PC-3 (cell line): ENCODE measurements at places on chromosomes 6 and 20. TPM values are rescaled to one million over a fixed set of nuclear protein-coding genes. Genes with fewer than 3 reads are reported as not detected.

CTAGE9 gene
- total RNA-seq = not detected in 2 replicates

CLVS2 gene
- total RNA-seq = not detected in 2 replicates

HLA-DQA2 gene
- total RNA-seq = not detected in 2 replicates

- no peaks in the 10 kb centered on the region for H3K4me1 ChIP-seq
- no peak for DNase-seq
- H3K27ac ChIP-seq = no peak overlapping the region
- H3K36me3 ChIP-seq = no peaks in the 10 kb centered on the region
- H3K4me3 ChIP-seq = no peak overlapping the region
Observed at GRCh38 chr20:21670981-21671380, 34.5 kb upstream of the PAX1 start.

GRCh38 chr6:36858407-36858981 is 16.1 kb downstream of the PPIL1 start:
- H3K36me3 ChIP-seq = peaks cover 40% of the 10 kb centered on the region
- no peaks in the 10 kb centered on the region for H3K27me3 ChIP-seq
- H3K4me3 ChIP-seq = no peak overlapping the region

DNA sequence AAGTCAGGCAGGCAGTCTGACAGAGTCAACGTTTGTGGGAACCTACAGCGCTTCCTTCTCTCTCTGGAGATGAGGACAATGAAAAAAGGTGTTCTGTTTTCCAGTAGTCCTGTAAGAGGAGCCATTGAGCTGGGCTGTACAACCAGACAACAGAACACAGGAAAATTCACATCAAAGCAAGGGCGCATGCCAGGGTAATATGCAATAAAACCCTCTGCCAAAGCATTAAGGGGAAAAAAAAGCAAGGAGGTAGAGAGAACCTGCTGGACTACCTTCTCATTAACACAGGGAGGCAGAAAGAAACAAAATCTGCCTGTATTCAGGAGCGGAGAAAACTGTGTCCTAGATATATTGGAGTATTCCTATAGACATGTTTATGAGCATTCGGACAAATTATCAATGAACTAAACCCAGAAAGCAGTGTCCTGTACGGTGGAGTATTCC is 1.3 kb downstream of the RNF24 start:
- H3K27me3 ChIP-seq = no peaks in the 10 kb centered on the region
- DNase-seq = peak; percentile 97
- peak overlapping the region; percentile 96 for H3K4me3 ChIP-seq
- H3K4me1 ChIP-seq = peaks cover 34% of the 10 kb centered on the region

- DNase-seq = no peak
- peak overlapping the region; percentile 10; the same call in 1 of the 2 replicates for H3K4me3 ChIP-seq
- no peaks in the 10 kb centered on the region for H3K36me3 ChIP-seq
- peak overlapping the region; percentile 100 for H3K27ac ChIP-seq
Observed at GRCh38 chr6:144896871-144897270, 611.7 kb downstream of the UTRN start.

- peak overlapping the region; percentile 85 for H3K27ac ChIP-seq
- peaks cover 30% of the 10 kb centered on the region; the same call in 1 of the 2 replicates for H3K36me3 ChIP-seq
- H3K4me1 ChIP-seq = peaks cover 58% of the 10 kb centered on the region
- no peaks in the 10 kb centered on the region for H3K27me3 ChIP-seq
- DNase-seq = peak; percentile 87
Observed at GRCh38 chr6:56528412-56528841, 114.3 kb downstream of the DST start.

DNA sequence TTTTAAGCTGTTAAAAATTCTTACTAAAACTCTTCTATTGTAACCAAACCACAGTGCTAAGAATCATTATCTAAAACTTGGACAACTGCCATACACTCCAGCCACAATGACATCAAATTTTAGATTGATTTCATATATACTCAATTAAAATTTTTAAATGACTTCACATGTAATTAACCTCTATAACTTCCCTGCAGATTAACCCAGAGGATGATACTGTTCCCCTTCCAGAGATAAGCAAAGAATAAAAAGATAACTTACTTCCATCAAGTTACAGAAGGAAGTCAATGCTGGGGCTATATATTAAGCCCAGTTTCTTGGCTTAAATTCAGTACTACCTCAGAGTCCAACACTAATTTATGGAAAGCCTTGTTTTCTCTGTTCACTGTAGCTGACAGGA is 71.3 kb downstream of the ARHGAP18 start:
- H3K4me1 ChIP-seq = peaks cover 13% of the 10 kb centered on the region
- no peaks in the 10 kb centered on the region for H3K27me3 ChIP-seq
- no peak overlapping the region for H3K4me3 ChIP-seq
- no peak for DNase-seq
- H3K27ac ChIP-seq = no peak overlapping the region
- no peaks in the 10 kb centered on the region for H3K36me3 ChIP-seq

- no peak overlapping the region for H3K4me3 ChIP-seq
- H3K27me3 ChIP-seq = no peaks in the 10 kb centered on the region
- H3K36me3 ChIP-seq = 0 out of 2 replicates have a peak, but pooled peaks cover 4% of the 10 kb centered on the region
- H3K27ac ChIP-seq = no peak overlapping the region
Observed at GRCh38 chr6:15449011-15449410, 203.1 kb downstream of the JARID2 start.

GRCh38 chr6:69090132-69090531 is 455.1 kb downstream of the ADGRB3 start:
- H3K36me3 ChIP-seq = no peaks in the 10 kb centered on the region
- H3K27ac ChIP-seq = no peak overlapping the region
- no peak for DNase-seq
- H3K4me1 ChIP-seq = no peaks in the 10 kb centered on the region
